ENCODE measurements at places on chromosomes 12 and 14.

DNA sequence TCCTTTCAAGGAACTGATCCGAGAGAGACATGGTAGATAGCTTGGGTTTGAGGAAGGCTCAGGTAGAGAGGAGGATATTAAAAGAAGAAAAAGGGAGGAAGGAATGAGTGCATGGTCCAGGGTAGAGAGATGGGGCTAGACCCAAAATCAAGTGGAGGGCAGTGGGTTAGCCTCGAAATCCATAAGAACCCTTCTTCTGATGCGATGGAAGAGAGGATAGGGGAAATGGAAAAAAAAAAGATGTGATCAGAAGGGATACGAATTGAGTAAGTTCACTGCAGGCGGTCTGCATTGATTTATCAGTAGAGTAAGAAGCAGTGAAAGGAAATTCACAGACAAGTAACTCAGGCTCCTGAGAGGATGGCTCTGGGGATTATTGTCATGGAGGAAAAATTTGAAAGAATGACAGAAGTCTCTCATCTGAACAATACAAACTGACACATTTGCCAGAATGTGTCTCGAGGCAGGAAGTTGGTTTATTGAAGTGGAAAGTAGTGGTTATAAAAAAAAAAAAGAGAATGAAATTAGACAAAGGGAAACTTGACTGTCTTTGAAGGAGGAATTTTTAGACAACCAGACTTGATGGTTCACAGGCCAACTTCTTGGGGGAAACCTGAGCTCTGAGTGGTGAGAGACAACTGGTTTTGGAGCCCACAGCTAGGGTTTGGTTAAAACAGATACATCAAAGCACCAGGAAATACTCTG is 10.2 kb downstream of the PPFIBP1 start:
- DNase-seq, result no peak

GRCh38 chr12:1993341-1993740 is 10.9 kb downstream of the DCP1B start:
- no peak for DNase-seq

GRCh38 chr12:19248929-19249602 is 119.5 kb downstream of the PLEKHA5 start:
- no peak for DNase-seq

- no peak for DNase-seq
Measured at GRCh38 chr12:57739387-57739786, 845 bp upstream of the AGAP2 start.

DNA sequence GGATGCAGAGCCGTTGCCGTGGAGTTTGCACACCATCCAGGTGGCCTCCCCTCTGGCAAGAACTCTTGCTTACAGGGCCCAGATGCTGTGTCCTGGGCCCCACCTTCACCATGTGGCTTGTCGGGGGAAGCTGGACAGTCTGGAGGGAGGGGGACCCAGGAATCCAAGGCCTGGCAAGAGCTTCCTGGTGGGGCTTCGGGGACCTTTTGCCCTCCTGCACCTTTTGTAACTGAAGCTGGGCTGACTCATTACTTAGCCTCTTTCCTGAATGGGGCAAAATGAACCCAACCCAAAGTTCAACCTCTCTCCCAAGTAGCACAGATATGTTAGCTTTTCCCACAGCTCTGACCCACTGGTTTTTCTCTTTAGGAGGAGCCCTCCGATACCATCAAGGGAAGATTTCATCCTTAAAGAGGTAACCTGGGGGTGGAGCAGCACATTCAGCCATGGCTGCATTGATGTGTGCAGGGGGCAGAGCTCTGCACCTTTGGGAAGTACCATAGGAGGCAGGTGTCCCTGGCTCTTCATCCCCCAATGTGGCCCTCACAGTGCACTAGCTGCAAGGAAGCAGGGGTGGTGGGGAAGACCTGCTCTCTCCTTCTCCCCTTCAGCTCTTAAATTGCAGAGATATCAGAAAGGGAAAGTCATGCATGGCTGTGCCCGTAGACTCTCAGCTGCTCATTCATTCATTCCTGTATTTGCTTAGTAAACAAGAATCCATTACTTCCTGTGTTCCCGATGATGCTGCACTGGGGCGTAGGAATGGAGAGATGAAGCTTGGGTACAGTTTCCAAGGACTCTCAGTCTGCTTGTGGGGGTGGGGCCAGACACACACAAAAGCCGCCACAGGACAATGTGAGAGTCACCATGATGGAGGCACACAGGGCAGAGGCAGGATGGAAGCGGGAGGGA is 13.0 kb downstream of the MVK start:
- DNase-seq, result no peak

DNA sequence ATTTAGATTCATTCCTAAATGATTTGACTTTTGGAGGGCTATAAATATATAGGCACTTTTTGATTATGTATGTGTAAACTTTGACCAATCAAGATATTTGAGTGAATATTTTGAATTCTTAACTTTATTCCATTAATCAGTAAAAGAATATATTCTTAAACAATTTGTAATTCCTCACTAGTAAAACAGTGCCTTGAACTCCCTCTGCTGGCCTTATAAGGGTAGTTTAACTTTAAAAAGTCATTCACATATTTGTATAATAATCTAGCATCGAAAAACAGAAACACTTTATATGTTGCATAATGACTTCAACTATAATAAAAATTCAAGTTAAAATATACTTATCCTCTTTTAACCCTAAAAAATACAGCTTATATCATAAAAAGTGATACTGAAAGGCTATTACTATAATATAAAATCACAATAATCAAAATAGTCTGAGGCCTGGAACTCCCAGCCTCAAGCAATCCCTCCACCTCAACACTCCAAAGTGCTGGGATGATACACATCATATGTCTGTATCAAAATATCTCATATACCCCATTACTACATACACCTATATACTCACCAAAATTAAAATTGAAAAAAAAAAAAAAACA is 31.2 kb downstream of the CCDC59 start:
- no peak for DNase-seq

- DNase-seq, result no peak
Measured at GRCh38 chr12:67078957-67079356, 190.2 kb upstream of the CAND1 start.

- no peak for DNase-seq
Measured at GRCh38 chr14:77406718-77407117, 16.6 kb downstream of the NOXRED1 start.

GRCh38 chr14:31770271-31770670 is 209.1 kb downstream of the NUBPL start:
- DNase-seq, result no peak

- no peak for DNase-seq
Measured at GRCh38 chr14:38887696-38888095, 215.3 kb downstream of the SEC23A start.

All from bone marrow (tissue), 2 donors.